LoVo (cell line): ENCODE measurements at places on chromosomes 12 and 14.
A peak's percentile ranks its signal among the peaks of the same experiment; 100 is the strongest.

DNA sequence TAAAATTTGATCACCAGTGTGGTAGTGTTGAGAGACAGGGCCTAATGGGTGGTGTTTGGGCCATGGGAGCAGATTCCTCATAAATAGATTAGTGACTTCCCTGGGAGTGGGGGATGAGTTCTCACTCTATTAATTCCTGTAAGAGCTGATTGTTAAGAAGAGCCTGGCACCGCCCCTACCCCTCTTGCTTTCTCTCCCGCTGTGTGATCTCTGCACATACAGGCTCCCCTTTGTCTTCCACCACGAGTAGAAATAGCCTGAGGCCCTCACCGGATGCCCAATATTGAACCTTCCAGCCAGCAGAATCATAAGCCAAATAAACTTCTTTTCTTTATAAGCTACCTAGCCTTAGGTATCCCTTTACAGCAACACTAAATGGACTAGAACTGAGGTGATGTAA, 31.9 kb upstream of the CAND1 start:
- no peak for DNase-seq

GRCh38 chr12:87943023-87943422, 86.2 kb downstream of the C12orf50 start:
- DNase-seq, result no peak

DNA sequence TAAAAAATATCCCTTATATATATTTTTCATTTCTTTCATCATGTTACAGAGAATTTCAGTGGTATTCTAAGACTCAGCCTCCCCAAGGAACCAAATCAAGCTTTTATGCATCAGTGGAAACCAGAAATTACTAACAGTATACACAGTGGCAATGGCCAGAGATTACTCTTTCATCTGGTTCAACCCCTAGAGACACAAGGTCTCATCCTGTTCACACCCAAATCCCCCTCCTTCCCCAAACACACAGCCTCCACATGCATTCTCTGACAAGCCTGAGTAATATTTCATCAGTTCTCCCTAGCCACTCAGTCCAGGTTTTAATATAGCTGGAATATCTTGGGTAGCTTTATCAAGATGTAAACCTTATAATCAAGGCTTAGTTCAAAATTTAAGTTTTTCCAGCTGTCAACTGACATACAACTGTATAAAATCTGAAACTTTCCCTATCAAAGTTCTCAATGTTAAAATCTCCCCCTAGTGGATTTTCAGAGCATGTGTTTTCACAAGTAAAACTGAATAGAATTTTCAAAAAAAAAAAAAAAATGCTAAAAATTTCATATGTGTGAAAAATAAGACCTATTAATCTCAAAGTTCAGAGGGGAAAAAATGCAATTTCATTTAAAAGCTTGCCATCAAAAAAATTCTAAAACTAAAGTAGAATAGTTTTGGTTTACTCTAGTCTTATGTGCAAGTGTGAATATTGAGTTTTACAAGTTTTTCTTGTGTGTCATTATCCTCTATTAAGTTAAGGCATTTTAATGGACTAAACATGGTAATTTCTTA, 10.5 kb upstream of the SSTR1 start:
- DNase-seq, result no peak

DNA sequence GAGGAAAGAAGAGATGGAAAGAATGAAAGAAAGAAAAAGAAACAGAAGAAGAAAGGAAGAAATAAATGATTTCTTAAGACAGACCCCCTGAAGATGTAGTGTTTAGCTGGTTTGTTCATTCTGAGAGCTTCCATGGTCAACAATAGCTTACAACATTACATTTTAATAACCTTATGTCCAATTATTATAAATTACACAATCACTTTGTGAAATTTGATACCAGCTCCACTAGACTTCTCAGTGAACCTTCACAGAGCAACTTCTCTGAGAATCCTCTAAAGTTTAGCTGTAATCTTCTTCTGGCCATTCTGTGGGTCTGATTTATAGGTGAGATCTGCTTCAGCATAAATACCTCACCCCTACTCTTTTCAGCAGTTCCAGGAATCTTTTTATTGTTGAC, 27.9 kb downstream of the SIX1 start:
- no peak for DNase-seq

- DNase-seq, result no peak
Measured at GRCh38 chr12:59597385-59597781, 1.6 kb downstream of the SLC16A7 start.

GRCh38 chr12:116133149-116133548, 144.3 kb downstream of the MED13L start:
- DNase-seq, result no peak

DNA sequence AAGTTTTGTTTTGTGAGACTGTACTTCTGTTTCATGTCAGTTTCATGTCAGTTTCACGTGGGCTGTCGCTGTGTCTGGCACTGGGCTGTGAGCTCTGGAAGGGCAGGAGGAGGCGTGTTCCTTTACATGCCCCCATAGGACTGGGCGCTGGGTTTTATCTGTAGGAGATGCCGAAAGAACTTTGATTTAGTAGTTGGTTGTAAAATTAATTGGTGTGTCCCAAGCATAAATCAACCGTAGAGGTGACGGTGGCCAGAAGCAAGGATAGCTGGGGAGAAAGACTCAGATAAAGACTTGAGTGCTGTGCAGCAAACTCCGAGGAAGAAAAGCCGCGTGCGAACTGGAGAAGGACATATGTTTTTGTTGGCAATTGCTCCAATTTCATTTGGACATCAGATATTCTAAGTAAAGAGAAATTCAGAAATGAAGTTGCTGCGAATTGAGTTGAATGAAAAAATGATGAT, 182.5 kb downstream of the VRK1 start:
- no peak for DNase-seq

DNA sequence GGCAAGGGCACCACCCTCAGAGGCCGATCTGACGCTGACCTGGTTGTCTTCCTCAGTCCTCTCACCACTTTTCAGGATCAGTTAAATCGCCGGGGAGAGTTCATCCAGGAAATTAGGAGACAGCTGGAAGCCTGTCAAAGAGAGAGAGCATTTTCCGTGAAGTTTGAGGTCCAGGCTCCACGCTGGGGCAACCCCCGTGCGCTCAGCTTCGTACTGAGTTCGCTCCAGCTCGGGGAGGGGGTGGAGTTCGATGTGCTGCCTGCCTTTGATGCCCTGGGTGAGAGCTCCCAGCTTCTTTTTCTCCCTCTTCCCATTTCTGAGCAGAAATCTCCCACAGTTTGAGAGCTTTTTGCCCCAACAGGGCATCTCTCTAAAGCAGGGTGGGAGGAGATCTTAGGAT, 1.8 kb downstream of the OAS1 start:
- DNase-seq, result no peak

DNA sequence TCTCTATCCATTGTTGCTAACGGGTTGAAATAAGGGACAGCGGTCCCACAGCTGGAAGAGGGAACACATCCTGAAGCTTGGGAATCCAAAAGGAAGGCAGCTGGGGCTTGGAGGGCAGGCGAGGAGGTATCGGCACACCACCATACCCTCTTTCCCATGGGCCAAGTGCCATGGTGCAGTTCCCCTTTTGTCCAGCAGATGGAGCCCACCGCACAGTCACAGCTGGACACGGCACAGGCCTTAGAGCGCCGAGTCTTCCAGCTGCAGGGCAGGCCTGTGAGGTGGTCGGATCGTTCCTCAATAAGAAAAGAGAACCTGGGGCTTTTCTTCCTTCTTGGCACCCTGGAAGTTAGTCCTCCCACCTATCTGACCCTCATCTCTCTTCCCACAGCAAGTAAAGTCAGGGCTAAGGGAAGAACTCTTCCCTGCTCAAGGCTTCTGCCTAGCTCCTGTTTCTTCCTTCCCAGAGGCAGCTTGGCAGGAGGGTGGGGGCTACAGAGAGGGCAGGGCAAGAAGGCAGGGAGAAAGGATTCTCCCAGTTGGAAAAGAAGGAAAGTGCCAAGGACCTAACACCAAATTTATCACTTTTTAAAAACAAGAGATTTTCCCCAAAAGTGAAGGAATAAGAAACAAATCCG, 8.6 kb downstream of the PPP1R1A start:
- peak; percentile 81 for DNase-seq

- peak; percentile 44 for DNase-seq
Measured at GRCh38 chr14:102776761-102777710, at the start of gene TRAF3. Gene TRAF3 (plus strand): TSS chr14:102777449. CDS start chr14:102870202, 92,753 bp downstream.

GRCh38 chr14:105492971-105493871, 2.2 kb downstream of the TEDC1 start:
- no peak for DNase-seq
